Suppressor macrophage treated with lipopolysaccharide for 4 hours (primary cell): ENCODE measurements at places on chromosomes 7 and 10.

- peak; percentile 83 for DNase-seq
Measured at GRCh38 chr10:61904733-61905725, 3.5 kb downstream of the ARID5B start.

- DNase-seq, result no peak
Measured at GRCh38 chr10:100522107-100522801, 2.6 kb upstream of the SEC31B start.

DNA sequence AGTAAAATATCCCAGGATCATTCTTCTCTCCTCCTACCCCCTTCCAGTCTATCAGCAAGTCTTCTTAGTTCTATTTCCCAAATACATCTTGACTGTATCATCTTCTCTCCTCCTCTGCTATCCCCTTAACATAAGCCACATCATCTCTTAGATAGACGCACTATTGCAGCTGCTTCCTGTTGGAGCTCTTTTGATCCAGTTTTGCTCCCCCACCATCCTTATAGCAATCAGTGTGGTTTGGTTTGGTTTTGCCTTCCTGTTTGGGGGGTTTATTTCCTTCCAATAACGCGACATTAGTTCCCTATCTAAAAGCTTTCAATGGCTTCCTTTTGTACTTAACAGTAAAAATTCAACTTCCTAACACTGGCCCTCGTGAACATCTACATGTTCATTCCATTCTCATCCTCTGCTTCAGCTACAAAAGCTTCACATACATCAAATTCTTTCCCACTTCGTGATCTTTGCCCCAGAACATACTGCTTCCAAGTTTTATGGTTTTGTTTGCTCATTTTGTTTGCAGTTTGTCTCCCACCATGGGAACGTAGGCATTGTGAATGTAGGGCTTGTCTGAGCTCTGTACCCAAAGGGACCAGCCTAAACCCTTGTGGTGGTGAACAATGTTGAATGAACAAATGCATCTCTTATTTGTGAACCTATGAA is 33.7 kb upstream of the PLXDC2 start:
- DNase-seq, result no peak

GRCh38 chr10:27628621-27629020 is 117.0 kb downstream of the MKX start:
- DNase-seq, result no peak

DNA sequence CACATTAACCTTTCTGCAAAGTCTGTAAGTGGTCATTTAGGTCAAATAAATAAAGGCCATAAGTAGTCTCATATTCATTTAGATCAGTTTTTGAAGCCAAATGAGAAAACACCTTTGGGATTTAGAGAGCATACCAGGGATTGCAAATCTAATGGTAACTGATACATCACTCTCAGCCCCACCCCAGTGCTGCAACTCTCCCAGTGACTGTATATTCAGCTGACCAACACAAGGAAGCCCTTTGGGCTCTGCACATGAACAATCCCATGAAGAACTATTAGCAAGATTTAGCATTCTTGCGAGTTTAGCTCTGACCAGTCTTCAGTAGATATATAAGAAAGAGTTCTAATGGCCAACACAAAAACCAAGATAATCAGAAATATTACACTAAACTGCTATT is 252.3 kb downstream of the CSTF2T start:
- DNase-seq, result no peak

DNA sequence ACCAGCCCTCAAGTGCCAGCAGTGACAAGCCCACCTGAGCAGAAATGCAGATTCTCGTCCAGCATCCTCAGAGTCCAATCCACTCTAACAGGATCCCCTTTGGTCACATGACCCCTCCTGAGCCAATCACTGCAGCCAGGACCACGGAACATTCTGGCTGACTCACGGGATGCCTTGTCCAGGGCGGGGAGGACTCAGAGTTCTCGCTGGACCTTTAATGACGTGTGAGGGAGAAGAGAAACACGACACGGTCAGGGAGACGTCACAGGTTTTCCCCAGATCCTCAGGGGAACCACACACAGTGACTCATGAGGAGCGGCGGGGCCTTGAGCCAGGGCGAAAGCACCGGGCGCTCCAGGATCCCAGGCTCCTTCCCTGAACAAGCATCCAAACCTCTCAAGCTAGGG is 155.7 kb downstream of the PTPRN2 start:
- no peak for DNase-seq

- peak; percentile 80 for DNase-seq
Measured at GRCh38 chr7:2715341-2716231, 27.6 kb downstream of the AMZ1 start.

- peak; percentile 63 for DNase-seq
Measured at GRCh38 chr10:62885684-62886461, 69.7 kb upstream of the EGR2 start.

GRCh38 chr7:36109013-36109627 is 43.9 kb upstream of the EEPD1 start:
- DNase-seq, result no peak

DNA sequence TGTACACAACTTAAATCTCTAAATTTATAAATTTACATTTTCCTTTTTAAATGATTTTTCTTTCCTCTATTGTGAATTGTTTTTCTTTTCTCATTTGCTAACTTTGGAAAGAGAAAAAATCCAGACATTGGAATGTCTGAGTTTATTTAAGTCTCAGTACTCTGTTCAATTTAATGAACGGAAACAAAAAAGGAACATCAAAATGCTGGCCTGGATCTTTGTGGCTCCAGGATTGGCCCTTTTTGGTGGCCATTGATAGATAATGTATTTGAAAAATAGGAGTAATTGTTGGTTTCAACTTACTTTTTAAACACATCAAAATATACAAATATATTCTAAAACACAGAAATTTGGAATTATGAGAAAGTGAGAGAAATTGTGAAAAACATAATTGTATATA is 336.0 kb downstream of the SUGCT start:
- DNase-seq, result no peak

DNA sequence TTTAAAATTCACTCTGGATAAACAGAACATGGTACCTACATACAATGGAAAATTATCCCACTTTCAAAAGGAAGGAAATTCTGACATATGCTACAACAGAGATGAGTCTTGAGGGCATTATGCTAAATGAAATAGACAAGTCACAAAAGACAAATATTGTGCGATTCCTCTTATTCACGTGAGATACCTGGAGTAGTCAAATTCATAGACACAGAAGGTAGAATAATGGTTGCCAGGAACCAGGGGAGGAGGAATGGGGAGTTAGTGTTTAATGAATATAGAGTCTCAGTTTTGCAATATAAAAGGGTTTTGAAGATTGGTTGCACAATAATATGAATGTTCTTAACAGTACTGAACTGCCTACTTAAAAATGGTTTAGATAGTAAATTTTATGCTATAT is 69.8 kb upstream of the WAC start:
- no peak for DNase-seq

- DNase-seq, result no peak
Measured at GRCh38 chr10:86001521-86001920, 365.1 kb downstream of the GRID1 start.

DNA sequence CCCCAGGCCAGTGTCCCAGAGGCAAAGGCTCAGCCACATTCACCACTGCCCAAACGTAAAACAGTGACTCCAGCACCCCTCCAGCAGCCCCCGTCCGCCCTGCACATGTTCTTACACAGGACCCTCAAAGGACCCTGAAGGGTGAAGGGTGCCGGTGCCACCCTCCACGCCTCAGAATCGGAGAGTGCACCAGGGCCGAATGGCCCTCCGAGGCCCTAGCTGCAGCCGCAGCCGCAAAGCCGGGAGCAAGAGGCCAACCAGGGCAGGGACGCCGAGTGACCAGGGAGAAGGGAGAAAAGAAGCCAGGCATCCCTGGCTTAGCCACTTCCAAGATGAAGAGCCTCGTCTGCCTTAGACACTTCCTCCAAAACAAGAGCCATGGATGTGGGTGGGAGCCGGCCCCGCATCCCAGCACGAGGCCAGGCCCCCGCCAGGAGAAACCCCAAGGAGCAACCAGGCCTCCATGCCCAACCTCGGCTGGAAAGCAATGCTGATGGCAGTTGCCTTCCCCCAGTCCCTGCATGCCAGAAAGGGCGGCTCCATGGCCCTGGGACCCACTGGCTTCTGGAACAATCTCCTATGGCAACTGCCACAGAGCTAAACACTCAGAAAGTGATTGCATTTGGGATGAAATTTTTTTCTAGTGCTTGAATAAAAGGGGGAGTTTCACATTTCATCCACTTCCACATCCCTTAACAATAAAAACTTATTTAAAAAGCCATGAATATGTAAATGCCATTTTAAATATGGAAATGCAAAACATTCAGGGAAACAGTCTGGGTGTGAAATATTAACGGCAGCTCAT is 92.3 kb downstream of the MAD1L1 start:
- DNase-seq, result no peak

GRCh38 chr10:64468219-64468618 is 947.0 kb downstream of the REEP3 start:
- no peak for DNase-seq

GRCh38 chr10:29496341-29497162 is 138.2 kb downstream of the SVIL start:
- peak; percentile 62 for DNase-seq

DNA sequence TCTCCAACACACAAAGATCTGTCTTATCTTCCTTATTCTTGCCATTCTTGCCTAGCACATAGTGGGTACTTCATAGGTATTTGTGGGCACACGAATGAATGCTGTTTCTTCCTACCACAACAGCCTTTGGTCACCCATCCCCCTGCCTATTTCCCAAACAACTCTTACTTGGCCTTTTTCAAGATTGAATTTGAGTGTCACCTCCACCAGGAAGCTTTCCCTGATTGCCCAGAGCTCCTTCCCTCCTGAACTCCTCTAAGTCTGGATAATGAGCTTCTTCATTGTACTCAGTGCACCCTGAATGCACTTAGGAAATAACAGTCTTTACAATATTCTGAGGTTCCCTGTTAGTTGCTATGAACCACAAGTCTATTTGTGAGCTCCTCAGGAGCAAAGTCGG is 11.6 kb upstream of the PDZD8 start:
- DNase-seq, result no peak

- DNase-seq, result no peak
Measured at GRCh38 chr10:52466464-52466863, 152.4 kb downstream of the DKK1 start.

GRCh38 chr7:87882151-87882937 is 6.1 kb downstream of the DBF4 start:
- DNase-seq, result no peak

- no peak for DNase-seq
Measured at GRCh38 chr7:35316549-35316948, 62.6 kb upstream of the TBX20 start.

GRCh38 chr10:42850931-42851330 is 68.3 kb downstream of the BMS1 start:
- DNase-seq, result no peak

DNA sequence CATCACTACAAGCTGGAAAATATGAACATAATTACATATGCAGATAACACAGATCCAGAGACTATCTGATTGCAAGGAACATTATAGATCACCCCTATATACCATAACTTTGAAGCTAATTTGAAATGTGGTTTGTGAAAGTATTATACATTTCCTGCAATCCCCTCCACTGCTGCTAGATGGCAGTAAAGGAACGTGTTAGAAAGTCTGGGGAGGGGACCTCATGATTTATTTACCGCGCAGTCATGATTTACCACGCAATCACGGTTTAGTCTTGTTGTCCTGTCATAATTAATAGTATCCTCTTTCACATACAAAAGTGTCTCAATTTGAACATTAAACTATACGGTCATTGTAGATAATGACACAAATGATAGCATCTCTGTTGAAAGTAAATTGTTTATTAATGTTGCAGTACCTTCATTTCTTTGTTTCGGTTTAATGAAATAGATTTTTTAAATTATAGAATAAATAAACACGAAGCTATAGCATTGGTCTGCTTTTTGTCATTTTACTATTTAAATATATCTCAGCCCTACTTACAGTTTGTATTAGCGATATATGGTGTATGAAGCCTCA is 145.3 kb upstream of the PRSS1 start:
- peak; percentile 76 for DNase-seq

- DNase-seq, result peak; percentile 20
Measured at GRCh38 chr10:74754381-74754821, 72.0 kb upstream of the KAT6B start.

GRCh38 chr10:117133273-117134055 is 4.6 kb downstream of the VAX1 start:
- no peak for DNase-seq

- no peak for DNase-seq
Measured at GRCh38 chr7:16430133-16430532, 8.8 kb upstream of the CRPPA start.
